ENCODE measurements at places on chromosomes 16 and 17.

DNA sequence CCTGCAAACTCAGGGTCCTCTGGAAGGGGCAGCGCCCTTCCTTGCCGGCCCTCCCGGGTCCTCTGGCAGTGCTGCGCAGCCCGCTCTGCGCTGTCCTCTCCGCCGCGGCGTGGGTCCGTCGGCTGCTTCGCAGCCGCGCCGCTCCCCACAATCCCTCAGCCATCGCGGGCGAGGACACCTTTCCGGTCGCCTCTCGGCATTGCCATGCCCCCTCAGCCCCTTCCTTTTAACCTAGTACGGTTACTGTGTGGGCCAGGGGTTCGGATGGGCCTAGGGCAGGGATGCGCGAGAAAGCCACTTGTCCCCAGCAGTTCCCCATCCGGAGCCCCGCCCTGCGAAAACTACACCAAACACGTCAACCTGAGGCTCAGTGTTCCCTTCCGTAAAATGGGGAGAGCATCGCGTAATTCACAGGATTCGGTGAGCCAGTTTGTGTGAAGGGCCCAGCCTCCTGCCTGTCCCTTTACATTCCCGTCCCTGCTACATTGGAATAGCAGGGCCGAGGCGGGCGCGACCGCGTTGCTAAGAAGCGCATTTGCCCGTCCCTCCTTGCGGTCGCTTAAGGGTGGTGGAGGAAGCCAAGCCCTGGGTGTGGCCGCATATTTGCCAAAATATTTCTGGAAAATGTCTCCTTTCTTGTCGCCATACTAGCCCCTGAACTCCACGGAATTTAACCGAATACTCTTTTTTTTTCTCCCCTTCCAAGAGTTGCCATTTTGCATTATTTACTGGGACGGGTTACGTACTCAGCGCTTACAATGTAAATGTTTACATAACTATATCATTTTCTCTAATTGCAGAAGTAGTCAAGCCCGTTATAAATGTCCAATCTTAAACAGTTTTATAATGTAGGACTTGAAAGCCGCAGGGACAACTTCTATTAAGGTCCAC, 13.2 kb downstream of the COPZ2 start:
- DNase-seq, result no peak

DNA sequence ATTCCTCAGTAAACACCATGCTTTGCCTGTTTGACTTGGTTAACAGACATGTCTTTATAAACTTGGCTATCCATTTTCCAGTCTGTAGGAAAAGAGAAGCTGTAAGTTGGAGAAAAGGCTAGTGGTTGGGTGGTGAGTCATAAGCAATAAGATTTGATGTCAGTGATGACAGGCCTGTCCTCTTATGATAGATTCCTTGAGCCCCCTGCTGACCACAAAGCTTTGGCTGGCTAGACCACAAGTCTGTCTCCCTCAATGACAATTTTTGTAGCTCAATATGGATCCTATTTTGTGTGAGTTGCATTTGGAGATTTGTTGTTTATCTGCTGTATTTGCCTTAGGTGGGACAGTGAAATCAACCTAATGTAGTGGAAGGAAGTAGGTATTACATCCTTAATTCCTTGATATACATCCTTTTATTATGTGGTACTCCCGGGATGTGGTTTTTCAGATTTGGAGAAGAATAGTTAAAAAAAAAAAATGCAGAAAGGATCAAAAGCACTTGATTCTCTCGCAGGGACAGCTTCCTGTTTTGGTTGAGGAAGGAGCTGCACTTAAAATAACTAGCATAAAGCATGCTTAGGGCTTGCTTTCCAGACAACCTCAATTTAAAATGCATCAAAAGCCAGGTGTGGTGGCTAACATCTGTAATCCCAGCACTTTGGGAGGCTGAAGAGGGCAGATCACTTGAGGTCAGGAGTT, 67.4 kb downstream of the SIAH1 start:
- peak; percentile 92 for DNase-seq

- no peak for DNase-seq
These were observed 210.0 kb downstream of the BCAS3 start for GRCh38 chr17:60887614-60888028.

- DNase-seq, result no peak
These were observed 14.4 kb downstream of the CARHSP1 start for GRCh38 chr16:8854298-8854948.

- no peak for DNase-seq
These were observed 17.7 kb downstream of the HOXB1 start for GRCh38 chr17:48513097-48513496.

DNA sequence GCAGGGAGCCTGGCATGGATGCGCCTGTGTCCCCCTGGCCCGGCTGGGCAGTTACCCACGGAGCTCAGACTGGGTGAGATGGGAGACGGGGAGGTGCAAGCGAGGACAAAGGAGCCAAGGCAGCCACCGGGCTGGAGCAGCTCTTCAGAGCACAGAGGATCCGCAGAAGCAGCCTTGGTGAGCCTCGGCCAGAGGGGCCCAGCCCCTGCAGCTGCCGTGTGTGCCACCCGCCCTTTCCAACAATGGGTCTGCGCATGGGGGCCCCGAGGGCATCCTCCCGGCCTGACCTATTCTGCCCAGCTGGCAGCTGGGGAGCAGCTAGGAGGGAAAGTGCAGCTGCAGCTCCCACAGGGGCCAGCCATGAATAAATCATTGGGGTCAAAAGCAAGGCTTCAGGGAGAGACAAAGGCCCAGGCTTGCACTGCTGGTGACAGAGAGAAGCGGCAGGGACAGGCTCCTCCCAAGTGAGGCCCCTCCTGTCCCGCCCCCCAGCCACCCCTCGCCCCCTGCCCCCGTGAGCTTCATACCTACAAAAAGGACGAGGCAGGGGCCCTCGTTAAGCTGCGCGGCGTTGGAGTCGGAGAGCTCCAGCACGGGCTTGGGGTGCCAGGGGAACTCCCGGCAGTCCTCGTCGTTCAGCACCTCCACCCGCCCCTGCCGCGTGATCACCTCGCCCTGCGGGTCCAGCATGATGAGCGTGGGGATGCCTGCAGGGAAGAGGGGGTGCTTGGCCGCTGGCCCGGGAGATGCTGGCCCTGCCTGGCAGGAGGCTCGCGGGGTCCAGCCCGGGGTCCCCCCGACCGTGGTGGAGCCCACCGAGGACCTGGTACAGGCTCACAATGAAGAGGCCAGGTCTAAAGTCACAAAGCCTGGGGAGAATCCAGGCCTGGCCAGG, 22.6 kb downstream of the MRM3 start:
- DNase-seq, result no peak

DNA sequence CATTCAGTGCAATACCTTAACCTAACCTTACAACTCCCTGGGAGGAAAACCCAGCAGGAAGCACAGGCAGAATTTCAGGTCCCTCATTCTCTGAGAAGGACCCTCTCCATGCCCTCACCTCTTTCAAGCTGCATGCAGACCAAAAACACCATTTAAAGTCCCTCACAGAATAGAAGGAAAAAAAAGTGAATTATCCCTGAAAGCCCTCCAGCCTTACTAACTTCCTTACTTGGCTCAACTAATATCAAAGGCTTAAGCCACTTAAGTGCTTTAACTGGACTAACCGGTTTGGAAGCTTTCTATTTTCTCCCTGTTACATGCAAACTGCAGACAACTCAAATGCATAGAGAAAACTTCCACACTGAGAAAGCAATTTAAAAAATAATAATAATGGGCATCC, 60.5 kb downstream of the ADAMTS18 start:
- no peak for DNase-seq

GRCh38 chr17:65277576-65277975, 140.4 kb downstream of the RGS9 start:
- DNase-seq, result no peak

DNA sequence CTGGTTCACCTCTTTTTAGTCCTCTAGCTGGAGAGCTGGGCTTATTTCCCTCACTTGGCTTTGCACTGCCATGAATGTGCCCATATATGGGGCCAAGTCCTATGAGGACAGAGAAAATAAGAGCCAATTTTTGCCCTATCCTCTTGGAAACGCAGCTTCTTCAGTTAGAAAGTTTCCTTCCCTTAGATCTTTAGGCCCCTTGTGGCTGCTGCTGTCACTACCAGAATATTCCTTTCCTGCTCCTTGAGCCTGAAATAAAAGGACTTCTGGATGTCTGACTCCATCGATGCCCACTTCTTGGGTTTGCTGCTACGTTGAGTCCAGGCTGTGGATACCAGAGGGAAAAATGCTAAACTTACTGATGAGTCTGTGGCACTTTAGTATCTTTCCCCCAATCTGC, 487.1 kb downstream of the GRIN2A start:
- DNase-seq, result no peak

GRCh38 chr16:85724936-85725335, 26.0 kb downstream of the C16orf74 start:
- DNase-seq, result no peak

DNA sequence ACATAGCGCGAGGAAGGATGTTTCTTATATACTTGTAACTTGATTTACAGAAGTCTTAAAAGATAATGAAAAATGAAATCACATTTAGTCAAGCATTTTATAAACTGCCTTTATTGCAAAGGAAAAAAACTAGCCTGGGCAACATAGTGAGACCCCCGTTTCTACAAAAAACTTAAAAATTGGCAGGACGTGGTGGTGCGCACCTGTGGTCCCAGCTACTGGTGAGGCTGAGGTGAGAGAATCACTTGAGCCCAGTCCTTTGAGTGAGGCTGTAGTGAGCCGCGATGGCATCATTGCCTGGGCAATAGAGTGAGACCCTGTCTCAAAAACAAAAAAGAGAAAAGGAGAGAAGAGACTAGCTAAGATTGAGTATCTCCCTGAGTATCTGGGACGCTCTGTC, 145.2 kb upstream of the CIBAR2 start:
- no peak for DNase-seq

- DNase-seq, result peak; percentile 89
These were observed at the start of gene FOXC2 for GRCh38 chr16:86566601-86566965. Gene FOXC2, plus strand, starts transcription at chr16:86566829. Its CDS starts 507 bp downstream, at chr16:86567336.

- peak; percentile 20 for DNase-seq
These were observed 251.6 kb downstream of the KCNJ2 start for GRCh38 chr17:70420861-70421445.

DNA sequence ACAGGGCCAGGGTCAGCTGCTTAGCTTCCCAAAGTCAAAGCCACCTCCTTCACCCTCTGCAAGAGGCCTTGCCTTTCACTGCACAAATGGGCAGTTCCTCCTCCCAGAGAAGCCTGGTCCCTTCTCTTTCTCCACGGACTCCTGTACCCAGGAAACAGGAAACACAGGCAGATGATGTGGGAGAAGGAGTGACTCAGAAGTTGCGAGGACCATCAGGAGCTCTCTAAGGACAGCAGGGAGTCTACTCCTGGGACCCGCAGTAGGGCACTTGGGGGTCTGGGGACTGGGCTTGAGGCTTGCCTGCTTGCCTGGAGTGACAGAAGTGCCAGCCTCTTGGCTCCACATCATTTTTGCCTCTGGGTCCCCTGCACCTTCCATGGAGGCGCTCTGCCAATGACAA, 47.4 kb upstream of the KSR1 start:
- no peak for DNase-seq

DNA sequence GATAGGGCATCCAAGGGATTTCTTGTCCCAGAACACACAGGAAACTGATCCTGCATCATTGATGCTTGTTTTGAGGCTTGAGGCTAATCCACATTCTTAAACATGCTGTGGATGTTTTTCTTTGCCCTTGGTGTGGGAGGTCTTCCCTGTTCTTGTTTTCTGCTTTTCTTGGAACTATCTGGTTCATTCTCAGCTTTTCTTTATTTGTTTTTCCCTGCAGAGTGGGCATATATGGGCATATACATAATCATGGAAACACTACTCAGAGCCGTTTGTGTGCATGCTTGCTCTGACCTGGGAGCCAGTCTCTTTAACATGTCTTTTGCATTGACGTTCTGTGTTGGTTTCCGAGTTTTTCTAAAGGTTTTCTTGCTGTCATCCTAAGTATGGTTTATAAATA, 300.0 kb downstream of the SNX29 start:
- DNase-seq, result no peak

- DNase-seq, result no peak
These were observed 4.0 kb upstream of the RPL38 start for GRCh38 chr17:74199306-74200092.

DNA sequence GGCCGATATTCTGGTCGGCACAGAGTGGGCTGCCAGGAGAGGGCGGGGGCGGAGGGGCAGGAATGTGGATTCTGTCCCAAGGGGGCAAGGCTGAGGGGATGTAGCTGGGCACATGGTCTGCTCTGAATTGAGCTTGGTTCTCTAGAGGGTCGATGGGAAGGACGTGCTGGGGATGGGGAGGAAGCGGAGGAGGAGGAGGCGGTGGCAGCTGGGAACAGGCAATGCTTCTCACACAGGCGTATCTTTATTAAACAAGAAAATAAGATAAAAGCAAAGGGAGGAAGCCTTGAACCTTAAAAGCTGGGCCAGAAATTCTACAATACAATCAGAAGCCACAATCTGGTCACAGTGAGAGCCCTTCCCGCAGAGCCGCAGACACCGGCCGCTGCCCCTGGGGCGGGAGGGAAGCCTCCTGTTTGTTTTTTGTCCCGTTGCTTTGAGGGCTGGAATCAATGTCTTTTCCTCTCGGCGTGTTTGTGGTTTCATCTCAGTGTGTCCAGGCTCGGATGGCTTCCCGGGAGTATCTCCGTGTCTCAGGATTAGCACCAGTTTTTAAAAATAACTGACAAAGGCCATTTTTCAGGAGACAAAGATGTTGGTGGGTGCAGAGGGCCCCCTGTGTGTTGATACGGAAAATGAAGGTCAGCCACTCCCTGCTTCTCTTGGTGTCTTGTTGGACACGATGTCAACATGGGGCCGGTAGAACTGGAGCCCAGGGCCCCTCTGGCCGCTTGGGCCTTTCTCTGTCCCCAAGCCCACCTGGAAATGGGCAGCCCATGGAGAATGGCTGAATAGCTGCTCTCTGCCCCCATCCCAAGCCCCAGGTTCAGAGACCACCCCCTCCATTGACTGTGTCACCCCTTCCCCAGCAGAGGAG, 12.3 kb upstream of the SLC7A5 start:
- no peak for DNase-seq

- DNase-seq, result no peak
These were observed 35.2 kb downstream of the USP7 start for GRCh38 chr16:8928467-8928957.

GRCh38 chr16:89986600-89986999, 32.7 kb downstream of the DBNDD1 start:
- no peak for DNase-seq

- no peak for DNase-seq
These were observed 121.1 kb downstream of the AIPL1 start for GRCh38 chr17:6313835-6314234.

- no peak for DNase-seq
These were observed 1.1 kb upstream of the P2RX5 start for GRCh38 chr17:3697103-3697476.

GRCh38 chr17:56269556-56270389, 116.5 kb downstream of the ANKFN1 start:
- DNase-seq, result peak; percentile 15

DNA sequence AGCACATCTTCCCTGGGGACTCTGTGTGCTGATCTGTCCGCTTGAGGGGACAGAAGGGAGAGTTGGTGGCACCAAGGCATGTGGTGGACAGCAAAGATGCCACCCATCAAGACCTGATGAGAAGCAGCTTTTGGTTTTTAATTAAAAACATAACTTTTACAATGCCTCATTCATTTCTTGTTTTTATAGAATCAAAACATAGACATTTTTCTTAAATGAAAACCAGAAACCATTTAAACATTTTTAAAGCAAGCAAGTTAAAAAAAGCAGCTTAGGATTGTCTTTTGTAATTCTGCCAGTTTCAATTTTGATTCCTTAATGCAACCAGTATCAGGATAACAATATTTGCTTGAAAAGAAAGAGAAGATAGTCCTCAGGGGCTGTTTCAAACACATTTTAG, 123.7 kb upstream of the AXIN2 start:
- DNase-seq, result no peak

GRCh38 chr16:66474750-66475199, 47.7 kb downstream of the BEAN1 start:
- DNase-seq, result no peak

All from fibroblast of skin of left quadriceps (primary cell).